ENCODE measurements at places on chromosomes 12 and 14. TPM values are rescaled to one million over a fixed set of nuclear protein-coding genes. Genes with fewer than 3 reads are reported as not detected.

HOXC4 gene
- polyA plus RNA-seq, result 1.8 TPM

SMCO2 gene
- polyA plus RNA-seq, result not detected

PTCSC3 gene
- polyA plus RNA-seq, result not detected

DDIT3 gene
- 38.7 TPM for polyA plus RNA-seq

KRT77 gene
- polyA plus RNA-seq, result not detected

GPR132 gene
- polyA plus RNA-seq, result 1.0 TPM

MMP19 gene
- 8.9 TPM for polyA plus RNA-seq

GPR162 gene
- polyA plus RNA-seq, result 6.0 TPM

MYG1 gene
- 112 TPM for polyA plus RNA-seq

OTOGL gene
- polyA plus RNA-seq, result not detected

- no peak for DNase-seq
Measured at GRCh38 chr12:62891805-62892549, 43.0 kb downstream of the PPM1H start.

DNA sequence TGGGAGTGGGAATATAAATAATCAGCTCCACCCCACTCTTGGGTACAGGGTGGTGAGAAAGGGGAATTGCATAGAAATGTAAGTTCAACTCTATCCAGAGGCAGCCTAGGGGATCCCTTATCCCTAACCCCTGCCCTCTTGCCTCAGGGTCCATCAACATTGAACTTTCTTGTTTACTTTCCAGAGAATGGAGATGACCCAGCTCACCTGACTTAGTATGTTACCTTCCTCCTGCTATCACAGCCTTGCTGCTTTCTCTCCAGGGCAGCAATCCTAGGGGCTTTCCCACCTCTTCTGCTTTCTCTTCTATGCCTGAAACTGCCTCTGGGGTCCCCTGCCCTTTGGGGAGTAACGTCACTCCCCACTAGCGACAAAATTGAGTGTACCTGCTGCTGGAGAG, 2.7 kb downstream of the LRP1 start:
- DNase-seq, result no peak

DNA sequence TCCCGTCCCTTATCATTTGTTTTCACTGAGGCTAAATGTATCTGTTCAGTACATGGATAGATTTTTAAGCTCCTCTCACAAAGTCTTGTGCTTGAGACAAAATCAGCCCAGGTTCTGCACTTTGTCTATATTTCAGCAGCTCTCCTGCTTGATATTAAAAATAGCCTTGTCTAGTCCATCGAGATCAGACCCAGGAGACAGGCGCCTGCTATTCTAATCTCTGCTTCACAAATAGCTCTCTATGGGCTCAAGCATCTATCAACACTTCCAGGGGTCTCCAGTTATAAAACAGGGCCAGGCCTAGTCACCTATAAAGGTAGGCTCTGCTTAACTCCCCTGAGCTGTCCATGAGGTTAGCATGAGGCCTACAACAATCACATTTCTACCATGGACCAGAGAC, 62.5 kb downstream of the ZFP36L1 start:
- DNase-seq, result no peak

- no peak for DNase-seq
Measured at GRCh38 chr14:103872481-103873113, 25.2 kb upstream of the PPP1R13B start.

- DNase-seq, result no peak
Measured at GRCh38 chr12:65518771-65519170, 240.3 kb downstream of the MSRB3 start.

GRCh38 chr12:57736741-57737466, 1.6 kb downstream of the AGAP2 start:
- no peak for DNase-seq

GRCh38 chr12:50218386-50218785, 51.2 kb upstream of the CERS5 start:
- no peak for DNase-seq

GRCh38 chr12:109863847-109864712, 16.3 kb downstream of the GLTP start:
- no peak for DNase-seq

- DNase-seq, result peak; percentile 43
Measured at GRCh38 chr12:80400571-80400991, 43.5 kb upstream of the PTPRQ start.

DNA sequence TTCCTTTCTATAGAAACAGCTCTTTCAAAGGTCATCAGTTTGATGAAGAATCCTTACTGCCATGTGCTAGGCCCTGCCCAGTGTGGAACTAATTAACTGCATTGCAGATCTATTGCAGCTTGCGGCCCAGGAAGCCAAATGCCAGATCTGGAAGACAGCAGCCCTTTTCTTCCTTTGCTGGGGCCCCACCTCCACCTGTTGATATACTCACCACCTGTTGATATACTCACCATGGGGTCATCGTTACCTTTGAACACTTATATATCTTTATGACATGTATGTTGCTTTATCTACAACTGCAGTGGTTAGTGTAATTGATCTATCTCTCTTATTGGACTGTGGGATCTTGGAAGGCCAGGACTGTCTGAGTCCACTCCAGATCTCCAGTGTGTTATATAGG, 292.5 kb downstream of the ATP23 start:
- no peak for DNase-seq

GRCh38 chr14:103341250-103342129, 7.5 kb downstream of the EIF5 start:
- DNase-seq, result no peak

- peak; percentile 66 for DNase-seq
Measured at GRCh38 chr12:34400986-34401658, 378.8 kb downstream of the ALG10 start.

- DNase-seq, result no peak
Measured at GRCh38 chr12:23001487-23001886, 376.5 kb downstream of the ETNK1 start.

GRCh38 chr14:48628870-48629269, 953.5 kb upstream of the MDGA2 start:
- DNase-seq, result no peak

DNA sequence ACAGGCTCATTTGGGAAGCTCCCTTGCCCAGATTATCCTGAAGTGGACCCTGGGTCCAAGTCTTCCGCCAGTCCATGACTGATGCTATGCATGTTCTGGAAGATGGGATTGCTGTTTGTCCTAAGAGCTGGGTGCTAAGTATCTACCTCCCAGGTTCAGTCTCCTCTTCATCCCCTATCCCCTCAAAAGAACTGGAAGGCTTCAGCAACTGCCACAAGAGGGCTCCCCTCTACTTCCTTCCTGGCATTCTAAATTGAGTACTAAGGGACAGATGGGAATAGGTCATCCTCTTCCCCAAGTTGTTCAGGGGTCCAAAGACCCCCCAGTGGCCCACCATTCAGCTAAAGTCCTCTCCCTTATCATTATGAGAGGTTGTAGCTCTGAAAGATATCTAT, 9.0 kb upstream of the FKBP11 start:
- no peak for DNase-seq

- DNase-seq, result no peak
Measured at GRCh38 chr14:91273885-91274273, 29.4 kb upstream of the GPR68 start.

DNA sequence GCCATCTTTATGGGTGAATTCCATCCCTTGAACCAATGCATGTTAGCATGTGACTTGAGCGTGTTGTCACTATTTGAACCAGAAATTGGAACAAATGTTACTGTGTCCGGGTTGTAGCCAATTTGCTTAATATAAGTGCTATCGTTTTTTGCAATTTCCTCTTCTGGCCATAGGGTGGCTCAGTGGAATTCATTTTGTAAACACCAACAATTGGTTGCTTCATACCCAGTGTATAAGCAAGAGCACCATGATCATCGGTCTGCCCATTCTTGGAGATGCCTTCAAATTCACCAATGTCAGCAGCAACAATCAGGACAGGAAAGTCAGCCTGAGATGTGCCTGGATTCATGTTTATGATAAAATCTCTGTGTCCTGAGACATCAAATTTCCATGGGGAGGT, 5.0 kb upstream of the NEDD1 start:
- no peak for DNase-seq

DNA sequence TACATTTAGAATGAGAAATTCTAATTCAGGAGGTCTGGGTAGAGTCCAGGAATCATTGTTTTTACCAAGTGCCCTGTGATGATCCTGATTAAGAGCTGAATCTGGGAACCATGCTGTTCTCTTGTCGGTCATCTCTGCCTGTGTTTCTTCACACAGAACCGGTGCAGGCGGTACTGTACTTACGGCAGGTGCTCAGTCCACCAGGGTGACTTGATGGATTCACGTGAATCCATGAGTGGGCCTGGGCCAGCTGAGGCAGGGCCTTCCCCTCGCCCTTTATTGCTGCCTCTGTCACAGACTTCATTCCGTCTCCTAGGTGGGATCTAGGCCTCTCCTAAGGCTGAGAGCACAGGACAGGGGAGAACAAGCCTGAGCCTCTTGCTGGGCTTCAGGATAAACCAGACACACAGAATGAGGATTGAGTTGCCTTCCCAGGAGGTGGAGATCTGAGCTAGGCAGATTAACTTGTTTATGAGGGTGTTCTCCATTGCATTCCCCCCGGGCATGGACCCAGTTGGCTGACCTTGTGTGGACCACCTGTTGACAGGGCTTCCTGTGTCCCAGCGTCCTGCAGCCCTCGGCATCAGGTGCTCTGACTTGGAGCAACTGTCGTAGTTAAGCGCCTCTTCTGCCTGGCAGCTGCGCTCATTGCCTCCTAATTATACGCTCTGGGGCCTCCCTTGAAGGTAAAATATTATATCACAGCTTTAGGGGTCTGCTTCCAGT, 42.1 kb downstream of the B4GALNT3 start:
- no peak for DNase-seq

DNA sequence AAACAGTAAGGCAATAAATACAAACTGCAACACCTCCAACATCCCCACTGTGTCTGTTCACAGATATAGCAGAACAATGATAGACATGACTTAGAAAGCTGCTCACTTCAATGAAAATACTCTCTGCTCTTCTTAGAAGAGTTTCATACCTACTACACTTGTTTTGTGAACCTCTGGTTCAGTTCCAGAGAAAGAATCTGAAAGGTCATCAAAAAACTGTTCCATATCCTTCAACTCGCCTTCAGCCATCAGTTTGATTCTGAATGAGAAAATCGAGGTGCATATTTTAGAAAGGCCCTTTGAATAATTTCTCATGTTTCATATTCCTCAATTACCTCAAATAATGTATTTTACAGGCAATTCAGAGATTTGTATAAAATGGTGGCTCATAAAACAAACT, 5.5 kb downstream of the ANAPC5 start:
- no peak for DNase-seq

DNA sequence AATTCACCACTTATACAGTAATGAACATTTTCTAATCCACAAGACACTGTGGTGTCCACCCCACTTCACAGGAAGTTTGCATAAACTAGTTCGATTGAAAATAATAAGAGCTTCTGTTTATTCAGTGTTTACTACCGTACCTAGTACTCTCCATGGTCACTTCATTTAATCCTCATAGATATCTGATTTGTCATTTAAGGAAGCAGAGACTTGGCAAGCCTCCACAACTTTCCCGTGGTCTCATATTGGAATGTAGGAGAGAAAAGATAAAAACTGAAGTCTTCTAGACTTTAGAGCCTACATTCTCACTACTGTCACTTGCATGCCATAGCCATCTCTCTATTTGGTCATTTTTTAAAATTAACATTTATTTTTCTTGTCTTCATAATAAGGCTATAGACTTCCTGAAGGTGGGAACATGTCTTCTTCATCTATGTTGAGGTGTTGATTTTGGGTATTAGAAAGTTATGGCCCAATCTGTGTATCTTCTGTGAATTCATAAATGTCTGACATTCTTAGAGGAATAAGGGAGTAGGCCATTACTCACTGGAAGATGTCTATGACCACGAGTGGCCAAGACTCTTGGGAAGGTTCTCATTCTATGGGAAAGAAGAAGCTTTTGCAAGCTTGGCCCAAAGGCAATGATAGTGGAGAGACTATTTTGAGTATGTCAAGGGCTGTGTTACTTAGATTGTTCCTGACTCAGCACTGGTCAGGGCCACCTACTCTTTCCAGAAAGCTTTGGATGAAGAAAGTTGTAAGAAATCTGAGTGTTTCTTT, 423.7 kb downstream of the LRIG3 start:
- no peak for DNase-seq

DNA sequence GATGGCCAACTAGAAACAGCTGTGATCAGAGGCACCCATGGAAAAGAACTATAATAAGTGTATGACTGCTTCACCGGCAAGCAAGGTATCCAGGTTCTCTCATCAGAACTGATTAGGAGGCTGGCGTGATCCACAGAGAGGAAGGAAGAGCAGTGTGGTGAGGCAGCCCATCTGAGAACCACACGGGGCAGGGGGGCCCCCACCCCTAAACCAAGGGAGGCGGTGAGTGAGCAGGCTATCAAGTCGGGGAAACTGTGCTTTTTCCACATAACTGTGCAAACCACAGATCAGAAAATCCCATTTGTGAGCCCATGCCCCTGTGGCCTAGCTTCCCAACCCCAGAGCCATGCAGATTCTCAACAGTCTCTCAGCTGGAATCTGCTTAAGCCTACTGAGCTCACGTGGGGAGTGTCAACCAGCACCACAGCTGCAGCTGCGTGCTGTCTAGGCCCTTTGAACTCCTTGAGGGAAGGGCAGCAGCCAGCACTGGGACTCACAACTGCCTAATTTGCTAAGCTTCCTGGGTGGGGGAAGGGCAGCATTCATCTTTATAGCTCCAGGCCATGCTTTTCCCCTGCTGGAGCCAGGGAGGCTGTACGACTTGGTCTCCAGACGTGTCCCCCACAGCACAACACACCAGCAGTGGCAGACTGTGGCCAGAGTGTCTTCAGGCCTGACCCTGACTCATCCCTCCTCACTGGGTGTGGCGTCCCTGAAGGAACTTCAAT, 444.4 kb upstream of the ATP2B1 start:
- no peak for DNase-seq

DNA sequence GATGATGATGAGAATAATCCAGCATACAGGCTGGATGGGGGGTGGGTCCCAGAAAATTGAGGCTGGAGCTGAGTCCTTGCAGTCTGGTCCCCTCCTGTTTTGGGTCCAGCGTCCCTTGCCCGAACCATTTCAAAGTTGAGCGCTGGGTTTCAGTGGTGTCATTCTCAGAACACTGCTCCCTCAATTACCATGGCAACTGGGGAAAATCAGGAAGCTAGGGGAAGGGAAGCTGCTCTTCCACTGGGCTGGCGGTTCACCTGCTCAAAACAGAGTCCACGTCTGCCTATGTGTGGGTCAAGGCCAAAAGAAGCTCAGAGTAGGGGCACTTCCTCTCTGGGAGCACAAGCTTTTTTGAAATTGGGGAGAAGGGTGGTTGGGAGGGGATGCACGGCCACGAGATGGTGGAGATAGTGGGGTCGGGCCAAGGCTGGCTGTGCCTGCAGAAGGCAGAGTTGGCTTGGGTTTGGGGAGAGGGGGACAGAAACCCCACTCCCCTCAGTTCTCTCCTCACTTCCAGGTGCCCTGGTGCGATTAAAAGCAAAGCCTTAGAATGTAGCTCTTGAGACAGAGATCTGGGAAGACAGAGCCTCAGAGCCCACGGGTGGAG, 1.7 kb upstream of the NOS1 start:
- no peak for DNase-seq
